HuH-7 (cell line): ENCODE measurements at places on chromosomes 1 and 21.
A peak's percentile ranks its signal among the peaks of the same experiment; 100 is the strongest.

- DNase-seq, result no peak
Measured at GRCh38 chr1:221457685-221458446, 284.0 kb downstream of the DUSP10 start.

GRCh38 chr1:171610385-171610784 lies 11.7 kb upstream of the MYOCOS start:
- no peak for DNase-seq

DNA sequence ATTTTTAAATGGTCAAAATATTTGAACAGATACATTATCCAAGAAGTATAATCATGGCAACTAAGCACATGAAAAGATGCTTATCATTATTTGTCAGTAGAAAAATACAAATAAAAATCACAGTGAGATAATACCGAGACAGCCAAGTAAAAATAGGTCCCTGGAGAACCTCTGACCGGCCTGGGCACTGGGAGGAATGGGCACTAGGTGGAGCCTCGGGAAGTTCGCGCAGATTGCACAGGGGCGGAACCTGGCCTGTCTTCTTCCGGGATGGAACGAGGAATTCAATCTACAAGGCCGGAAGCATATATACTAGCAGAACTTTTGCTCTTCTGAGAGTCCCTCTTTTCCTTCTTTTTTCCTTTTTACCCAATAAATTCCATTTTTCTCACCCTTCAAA lies 148.5 kb upstream of the CHRM3 start:
- DNase-seq, result no peak

DNA sequence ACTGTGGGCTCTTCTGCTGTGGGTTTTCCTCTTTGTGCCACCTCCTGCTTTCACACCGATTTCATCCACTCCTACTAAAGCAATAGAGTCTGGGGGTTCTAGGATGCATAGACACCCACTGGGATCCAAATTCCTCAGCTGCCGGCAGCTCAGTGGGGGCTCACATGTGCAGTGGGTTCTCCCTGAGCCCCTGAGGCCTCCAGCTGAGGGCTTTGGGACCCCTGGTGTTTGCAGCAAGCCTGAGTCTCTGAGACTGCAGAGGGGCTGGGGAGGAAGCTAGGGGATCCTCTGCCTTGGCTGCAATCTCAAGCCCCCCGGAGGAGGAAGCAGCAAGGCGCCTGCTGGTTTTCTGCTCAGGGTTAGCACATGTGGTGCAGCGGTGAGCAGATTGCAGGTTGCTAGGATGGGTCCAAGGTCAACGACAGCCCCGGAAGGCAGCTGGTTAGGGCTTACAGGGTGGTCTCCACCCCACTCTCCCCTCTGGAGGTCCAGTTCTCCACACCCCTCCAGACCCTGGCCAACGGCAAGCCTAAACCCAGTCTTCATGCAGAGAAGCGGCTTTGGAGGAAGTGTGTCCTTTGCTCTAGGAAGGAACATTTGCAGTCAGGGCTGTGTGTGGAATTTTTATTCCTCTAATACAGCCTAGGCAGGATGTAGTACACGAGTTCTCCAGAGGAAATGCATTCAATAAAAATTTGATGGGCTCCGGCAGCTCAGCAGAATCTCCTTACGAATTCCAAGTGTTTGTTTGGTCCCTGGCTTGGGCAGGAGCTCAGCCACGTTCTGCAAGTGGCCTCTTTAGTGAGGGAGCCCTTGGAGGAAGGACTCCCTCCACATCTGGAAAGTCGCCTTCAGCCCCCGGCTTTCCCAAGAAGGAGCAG lies 269.1 kb upstream of the VAMP3 start:
- DNase-seq, result no peak

- no peak for DNase-seq
Measured at GRCh38 chr1:45870500-45870899, 67.1 kb downstream of the MAST2 start.

DNA sequence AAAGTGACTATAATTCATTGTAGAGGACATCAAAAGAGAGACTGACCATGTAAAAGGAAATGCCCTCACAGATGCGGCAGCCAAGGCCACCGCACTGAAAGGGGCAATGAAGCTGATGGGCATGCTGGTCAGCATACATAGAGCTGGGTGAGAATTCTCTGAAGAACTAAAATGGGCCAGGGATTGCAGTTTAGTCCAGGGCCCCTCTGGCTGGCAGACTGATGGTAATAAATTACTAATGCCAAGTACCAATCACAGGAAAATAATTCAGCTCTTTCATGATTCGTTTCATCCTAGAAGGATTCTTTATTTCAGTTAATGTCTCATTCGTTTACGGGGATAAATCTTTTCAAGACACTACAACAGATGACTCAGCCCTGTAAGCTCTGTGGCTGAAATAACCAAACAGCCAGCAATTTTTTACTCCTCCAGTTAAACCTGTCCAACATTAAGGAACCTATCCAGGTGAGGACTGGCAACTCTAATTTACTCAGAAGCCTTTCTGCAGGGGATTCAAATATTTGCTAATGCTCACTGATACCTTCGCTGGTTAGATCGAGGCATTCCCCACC lies 56.9 kb upstream of the MAP1LC3C start:
- no peak for DNase-seq

DNA sequence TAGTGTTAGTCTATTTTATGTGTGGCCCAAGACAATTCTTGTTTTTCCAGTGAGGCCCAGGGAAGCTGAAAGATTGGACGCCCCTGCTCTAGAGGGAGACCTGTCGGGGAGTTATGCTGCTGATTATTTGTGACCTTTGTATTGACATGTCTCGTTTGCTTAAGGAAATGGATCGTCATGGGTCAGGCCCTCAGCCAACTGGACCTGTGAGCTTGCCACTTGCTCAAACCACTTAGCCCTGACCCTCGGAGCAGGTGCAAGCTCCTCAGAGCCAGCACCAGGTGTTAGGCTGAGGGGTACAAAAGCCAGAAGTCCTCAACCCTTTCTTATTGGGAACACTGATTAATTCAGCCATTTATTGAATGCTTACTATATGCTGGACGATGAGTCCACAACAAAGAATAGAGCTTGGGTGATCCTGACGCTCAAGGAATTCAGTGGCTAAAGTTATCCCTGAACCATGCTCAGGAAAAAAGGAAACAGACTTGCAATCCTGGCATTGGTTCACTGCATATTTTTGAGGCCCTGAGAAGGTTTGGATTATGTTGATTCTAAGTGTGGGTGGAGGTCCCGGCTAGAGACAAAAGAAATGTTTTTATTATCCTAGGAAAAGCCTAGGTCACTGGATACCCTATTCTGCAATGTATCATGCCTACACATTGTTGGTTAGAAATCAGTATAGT lies 19.0 kb downstream of the TGFB2 start:
- no peak for DNase-seq

DNA sequence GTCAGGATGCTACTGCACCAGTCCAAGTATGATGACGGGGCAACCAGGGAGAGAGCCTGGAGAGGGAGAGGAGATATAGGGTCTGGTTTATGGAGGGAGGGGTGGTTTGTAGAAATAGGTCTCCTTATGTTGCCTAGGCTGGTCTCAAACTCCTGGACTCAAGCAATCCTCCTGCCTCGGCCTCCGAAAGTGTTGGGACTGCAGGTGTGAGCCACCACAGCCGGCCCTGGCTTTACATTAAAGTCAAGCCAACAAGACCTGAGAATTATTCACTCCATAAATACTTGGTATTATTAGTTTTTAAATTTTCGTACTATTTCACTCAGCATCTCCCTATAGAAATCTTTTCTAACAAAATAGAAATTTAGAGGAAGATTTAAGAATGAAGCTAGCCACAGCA lies 86.8 kb downstream of the MATN1 start:
- no peak for DNase-seq

GRCh38 chr1:244865820-244866219 lies 1.5 kb upstream of the HNRNPU start:
- no peak for DNase-seq

- DNase-seq, result no peak
Measured at GRCh38 chr1:35449334-35450008, 107.7 kb downstream of the KIAA0319L start.

DNA sequence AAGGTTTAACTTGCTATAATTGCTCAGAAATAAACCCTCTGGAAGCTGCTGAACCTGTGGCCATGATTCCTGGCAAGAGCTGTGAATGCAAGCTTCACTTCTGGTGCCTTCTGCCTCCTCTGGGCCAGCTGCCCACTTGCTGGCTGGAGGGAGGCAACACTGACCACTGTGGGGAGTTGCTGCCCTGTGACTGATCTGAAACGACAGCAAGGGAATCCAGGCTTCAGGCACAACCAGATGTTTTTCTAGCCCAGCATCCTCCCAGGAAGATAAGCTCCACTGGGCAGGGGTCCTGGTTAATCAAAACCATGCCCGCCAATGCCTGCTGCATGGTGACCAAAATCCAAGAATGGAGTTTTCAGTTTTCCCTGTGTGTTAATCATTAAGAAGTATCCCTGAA lies 180.0 kb upstream of the HMGB4 start:
- DNase-seq, result no peak

DNA sequence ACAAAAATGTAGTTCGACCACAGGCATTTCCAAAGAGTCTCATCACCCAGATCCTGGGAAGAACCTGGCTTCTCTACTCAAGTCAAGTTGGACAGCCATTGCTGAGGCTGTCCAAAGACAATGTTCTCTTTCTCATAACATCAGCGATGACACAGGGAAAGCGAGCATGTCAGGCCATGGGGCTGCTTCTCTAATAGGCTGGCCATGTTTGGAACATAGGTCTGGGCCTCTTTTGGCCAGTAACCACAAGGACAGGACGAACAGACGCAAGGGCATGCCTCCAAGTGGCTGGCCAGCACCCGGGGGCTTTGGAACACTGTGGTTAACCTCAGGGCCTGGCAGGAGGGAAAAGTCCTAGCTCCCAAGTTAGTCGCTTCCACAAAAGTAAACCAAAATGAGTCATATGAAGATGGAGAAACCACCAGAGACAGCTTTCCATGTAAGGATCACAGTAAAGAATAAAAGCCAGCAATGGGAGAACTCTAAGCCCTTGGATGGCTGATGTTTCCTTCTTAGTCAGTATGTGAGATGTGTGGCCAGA lies 80.6 kb upstream of the SLC44A3 start:
- DNase-seq, result no peak

GRCh38 chr21:33042812-33043211 lies 17.1 kb downstream of the OLIG2 start:
- no peak for DNase-seq

GRCh38 chr1:84379138-84379916 lies 19.0 kb upstream of the DNASE2B start:
- DNase-seq, result no peak

- no peak for DNase-seq
Measured at GRCh38 chr1:205950826-205951549, 7.7 kb upstream of the SLC26A9 start.

DNA sequence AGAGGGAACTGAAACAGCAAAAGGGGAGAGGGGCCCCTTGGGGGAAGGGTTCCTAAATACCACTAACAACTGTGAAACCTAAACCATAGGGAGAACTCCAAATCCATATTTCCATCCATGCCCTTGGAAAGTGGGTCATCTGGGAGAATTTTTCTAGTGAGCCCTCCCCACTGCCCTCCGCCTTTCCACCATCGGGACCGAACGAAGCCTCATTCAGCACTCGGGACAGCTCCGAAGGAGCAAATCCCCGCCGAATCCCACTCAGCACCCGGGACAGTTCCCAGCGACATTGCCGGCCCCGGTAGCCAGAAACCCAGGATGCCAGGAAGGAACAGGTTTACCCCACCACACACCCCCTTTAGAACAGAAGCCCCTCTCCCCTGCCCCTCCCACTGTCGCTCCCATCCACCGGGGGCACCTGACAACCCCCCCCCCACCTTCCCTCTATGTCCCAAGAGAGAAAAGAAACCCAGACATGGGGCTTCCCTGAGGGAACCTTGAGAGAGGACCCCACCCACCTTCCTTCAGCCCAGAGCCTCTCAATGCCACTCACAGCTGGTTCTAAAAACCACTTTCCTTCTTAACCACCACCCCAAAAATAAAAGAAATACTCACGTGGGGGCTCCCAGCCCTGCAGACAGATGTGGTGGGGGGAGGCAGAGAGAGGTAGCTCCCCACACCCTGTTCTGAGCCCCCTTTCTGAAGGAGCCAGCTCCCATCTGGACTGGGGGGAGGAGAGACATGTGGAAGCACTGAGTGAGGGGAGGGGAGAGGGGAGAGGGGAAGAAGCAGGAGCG lies 4.5 kb downstream of the DLGAP3 start:
- peak; percentile 92 for DNase-seq

DNA sequence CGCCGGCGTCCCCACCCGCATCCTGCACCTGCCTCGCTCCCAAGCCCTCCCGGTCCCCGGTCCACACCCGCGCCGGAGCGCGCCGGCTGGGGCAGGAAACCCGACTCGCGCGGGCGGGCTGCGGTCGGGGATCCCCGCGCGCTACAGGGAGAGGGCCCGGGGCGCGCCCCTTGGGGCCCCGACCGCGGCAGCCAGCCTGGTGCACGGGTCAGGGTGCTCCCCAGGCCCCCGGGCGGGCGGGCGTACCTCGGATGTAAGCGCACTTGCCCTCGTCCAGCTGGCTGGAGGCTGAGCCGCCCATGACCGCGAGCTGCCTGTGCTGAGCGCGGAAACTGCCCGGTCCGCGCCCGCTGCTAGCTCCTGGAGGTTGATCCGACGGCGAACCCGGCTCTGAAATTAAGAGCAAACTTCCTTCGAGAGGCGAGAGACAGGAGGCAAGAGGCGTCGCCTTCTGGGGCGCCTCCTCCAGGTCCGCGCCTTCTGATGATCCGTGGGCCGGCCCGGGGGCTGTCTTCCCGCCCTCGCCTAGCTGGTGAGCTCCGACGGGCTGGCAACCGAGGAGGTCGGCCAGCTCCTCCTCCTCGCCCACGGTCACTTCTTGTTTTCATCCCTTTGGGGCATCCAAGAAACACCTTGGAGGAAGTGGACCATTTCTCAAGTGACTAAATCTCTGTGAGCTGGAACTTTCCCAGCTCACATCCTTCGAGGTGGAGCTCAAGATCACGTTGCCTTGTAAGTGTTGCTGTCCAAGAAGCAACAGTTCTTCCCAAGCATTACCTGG lies at the start of gene NIBAN1:
TSS of gene NIBAN1 (minus strand) at position 453 of the 781 bp plus-strand sequence. CDS start at position 301, 152 bp downstream.
- no peak for DNase-seq

- DNase-seq, result no peak
Measured at GRCh38 chr1:114218361-114219171, 64.9 kb upstream of the SYT6 start.

DNA sequence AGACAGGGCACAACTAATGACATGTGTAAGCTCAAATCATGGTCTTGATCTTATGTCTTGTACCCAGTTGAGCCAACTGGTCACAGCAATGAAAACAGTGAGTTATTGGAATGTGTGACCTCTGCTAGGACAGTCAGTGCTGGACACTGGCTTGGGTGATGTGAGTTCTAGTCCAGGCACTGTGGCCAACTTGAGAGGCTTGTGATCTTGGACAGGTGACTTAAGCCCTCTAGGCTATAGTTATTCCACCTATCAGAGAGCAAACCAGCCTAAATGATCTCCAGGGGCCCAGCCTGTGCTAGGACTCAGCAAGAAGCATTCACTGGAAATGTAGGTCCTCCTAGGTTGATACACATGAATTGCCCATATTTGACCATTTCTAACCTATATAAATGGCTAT lies 1.1 kb downstream of the KCNE2 start:
- no peak for DNase-seq

DNA sequence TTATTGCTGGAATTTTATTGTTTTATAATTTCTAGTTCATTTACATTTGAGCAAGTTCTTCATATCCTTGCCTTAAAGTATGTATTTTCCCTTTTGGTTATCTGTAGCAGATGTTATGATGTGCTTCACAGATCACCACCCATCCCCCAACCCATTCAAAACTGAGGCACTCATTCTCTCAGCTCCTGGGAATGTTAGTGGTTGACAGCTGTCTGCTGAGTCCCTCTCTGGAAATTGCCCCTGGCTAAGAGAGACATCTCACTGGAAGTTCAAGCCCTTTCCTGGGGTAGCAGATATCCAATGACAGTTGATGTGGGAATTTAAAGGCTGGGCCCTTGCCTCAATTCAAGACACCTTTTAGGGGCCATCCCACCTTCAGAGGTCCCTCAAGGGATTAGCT lies 4.3 kb upstream of the DPYD start:
- DNase-seq, result no peak

- DNase-seq, result no peak
Measured at GRCh38 chr1:25443030-25443699, 12.5 kb downstream of the MACO1 start.
